ENCODE measurements at places on chromosomes 11 and 22. TPM values are rescaled to one million over a fixed set of nuclear protein-coding genes. Genes with fewer than 3 reads are reported as not detected.

DNA sequence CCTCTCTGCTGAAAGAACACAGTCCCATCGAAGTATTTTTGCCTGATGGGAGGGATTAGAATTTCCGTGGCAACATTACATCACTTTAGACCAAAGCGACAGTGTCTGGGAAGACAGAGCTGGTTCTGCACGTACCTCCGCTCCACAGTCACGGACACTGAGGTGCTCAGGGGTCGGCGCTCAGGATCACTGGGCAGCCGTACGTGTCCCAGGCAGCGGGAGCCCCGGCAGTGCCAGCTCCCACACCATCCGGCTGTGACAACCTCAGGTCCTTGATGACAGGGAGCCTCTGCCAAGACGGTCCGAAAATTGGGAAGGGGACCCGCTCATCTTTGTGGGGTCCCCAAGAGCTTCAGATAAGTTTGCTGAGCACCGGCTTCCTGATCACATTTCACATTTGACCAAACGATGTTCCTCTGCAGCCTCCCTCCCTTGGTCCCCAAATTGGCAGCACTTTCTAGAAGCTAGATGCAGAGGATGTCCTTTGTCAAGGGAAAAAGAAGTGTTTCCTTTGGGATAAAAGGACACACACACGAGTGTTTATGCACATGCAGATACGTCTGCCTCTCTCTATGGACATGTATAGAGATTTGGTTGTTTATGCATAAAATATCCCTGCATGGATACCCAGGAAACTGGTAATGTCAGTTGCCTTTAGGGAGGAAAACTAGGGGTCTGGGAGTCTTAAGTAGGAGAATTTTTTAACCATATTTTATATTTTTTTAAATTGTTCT, 61.6 kb upstream of the LINC01488 start:
- no peak overlapping the region for H3K27ac ChIP-seq
- no peaks in the 10 kb centered on the region for H3K36me3 ChIP-seq
- no peaks in the 10 kb centered on the region for H3K27me3 ChIP-seq
- DNase-seq = no peak
- H3K4me3 ChIP-seq = no peak overlapping the region

- H3K4me3 ChIP-seq = no peak overlapping the region
- H3K27me3 ChIP-seq = peaks cover 2% of the 10 kb centered on the region
- DNase-seq = no peak
- H3K27ac ChIP-seq = no peak overlapping the region
- H3K36me3 ChIP-seq = no peaks in the 10 kb centered on the region
- no peaks in the 10 kb centered on the region for H3K4me1 ChIP-seq
Observed at GRCh38 chr22:48445113-48445827, 1382.4 kb downstream of the BRD1 start.

DNA sequence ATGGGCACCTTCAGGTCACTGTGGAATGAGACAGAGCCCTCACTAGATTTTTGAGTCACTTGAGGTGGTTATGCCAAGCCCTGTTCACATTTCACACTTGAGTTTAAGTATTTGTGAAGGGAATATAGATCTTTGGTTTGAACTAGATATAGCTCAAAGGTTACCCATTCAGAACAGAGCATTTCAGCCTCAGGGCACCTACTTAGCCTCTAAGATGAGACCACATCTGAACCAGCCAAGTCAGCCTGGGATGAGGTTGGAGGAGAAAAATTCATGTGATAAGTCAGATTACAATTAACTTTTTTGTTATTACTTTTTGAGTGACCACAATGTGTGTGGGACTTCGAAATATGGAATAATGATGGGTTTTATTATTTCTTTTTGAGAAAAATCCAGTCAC, 127.8 kb downstream of the TEAD1 start:
- no peaks in the 10 kb centered on the region for H3K36me3 ChIP-seq
- peaks cover 26% of the 10 kb centered on the region for H3K4me1 ChIP-seq
- H3K27ac ChIP-seq = no peak overlapping the region
- H3K4me3 ChIP-seq = no peak overlapping the region
- H3K27me3 ChIP-seq = no peaks in the 10 kb centered on the region
- no peak for DNase-seq

- peak; percentile 94 for DNase-seq
- peaks cover 26% of the 10 kb centered on the region for H3K4me1 ChIP-seq
- peaks cover 56% of the 10 kb centered on the region for H3K27me3 ChIP-seq
- H3K27ac ChIP-seq = peak overlapping the region; percentile 97
Observed at GRCh38 chr11:16607675-16608644, 130.5 kb upstream of the C11orf58 start.

DNA sequence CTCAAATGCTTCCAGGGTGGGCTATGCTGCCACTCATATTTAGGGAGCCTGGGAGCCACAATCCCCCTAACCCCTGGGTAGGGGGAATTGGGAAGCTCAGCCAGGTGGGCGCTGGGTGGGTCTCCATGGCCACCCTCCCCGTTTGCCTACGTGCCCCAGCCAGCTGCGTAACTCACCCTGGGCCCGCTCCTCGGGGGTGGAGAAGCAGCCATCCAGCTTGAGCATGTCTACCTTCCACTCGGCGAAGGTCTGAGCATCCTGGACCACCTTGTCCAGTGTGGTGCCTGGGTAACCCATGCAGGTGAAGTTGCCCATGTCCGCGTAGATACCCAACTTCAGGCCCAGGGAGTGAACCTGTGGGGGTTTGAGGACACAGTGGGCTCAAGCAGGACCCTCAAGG, 3.7 kb downstream of the NAGA start:
- H3K36me3 ChIP-seq = peaks cover 45% of the 10 kb centered on the region
- no peaks in the 10 kb centered on the region for H3K27me3 ChIP-seq
- peaks cover 19% of the 10 kb centered on the region for H3K4me1 ChIP-seq

DNA sequence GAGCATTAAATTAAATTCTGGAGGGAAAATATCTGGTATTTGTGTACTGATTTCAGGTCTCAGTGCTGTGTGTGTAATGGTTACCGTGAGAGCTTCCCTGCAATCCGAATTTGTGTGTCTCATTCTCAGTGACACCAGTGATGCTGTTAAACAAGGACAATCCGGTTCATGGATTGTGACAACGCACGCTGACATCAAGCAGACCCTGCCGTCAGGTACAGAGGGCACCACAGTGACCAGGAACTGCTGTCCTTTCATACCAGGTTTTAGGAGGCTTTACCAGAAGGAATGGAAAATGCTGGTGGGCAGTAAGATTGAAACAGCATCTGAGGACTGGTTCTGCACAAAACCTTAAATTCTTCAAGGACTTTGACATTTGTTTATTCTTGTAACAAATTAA, 30.5 kb upstream of the PLET1 start:
- no peak for DNase-seq
- H3K27me3 ChIP-seq = no peaks in the 10 kb centered on the region
- H3K4me3 ChIP-seq = no peak overlapping the region
- no peak overlapping the region for H3K27ac ChIP-seq

GRCh38 chr22:44569561-44569991, 71.5 kb upstream of the RTL6 start:
- H3K4me3 ChIP-seq = no peak overlapping the region
- no peaks in the 10 kb centered on the region for H3K4me1 ChIP-seq

- no peak overlapping the region for H3K27ac ChIP-seq
- DNase-seq = no peak
- H3K4me3 ChIP-seq = no peak overlapping the region
- peaks cover 33% of the 10 kb centered on the region for H3K4me1 ChIP-seq
- H3K27me3 ChIP-seq = no peaks in the 10 kb centered on the region
Observed at GRCh38 chr22:46039535-46039934, 62.6 kb upstream of the WNT7B start.

DNA sequence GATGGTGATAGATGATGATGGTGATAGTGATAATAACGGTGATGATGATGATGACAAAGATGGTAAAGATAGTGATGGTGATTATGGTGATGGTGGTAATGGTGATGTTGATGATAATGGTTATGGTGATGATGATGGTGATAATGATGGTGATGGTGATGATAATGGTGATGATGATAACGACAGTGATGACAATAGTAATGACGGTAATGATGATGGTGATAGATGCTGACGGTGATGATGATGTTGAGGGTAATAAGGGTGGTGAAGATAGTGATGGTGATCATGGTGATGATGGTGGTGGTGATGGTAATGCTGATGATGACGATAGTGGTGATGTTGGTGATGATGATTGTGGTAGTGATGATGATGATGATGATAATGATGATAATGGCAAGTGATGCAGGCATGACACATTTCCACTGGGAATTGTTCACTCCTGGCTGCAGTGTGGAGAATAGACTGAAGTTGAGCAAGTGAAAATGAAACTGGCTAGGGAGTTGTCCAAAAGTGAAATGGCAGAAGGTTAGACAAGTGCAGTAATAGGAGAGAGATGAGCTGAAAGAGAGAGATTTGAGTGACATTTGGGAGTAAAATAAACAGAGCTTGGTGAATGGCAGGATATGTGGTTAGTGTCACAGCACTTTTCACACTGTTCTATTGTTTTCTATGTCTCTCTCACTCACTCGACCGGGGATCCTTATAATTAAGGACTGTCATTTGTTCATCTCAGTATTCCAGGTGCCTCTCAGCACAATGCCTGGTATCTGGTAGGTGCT, 992.5 kb downstream of the OPCML start:
- H3K4me1 ChIP-seq = peaks cover 4% of the 10 kb centered on the region
- H3K27ac ChIP-seq = no peak overlapping the region
- no peak for DNase-seq
- H3K36me3 ChIP-seq = no peaks in the 10 kb centered on the region

DNA sequence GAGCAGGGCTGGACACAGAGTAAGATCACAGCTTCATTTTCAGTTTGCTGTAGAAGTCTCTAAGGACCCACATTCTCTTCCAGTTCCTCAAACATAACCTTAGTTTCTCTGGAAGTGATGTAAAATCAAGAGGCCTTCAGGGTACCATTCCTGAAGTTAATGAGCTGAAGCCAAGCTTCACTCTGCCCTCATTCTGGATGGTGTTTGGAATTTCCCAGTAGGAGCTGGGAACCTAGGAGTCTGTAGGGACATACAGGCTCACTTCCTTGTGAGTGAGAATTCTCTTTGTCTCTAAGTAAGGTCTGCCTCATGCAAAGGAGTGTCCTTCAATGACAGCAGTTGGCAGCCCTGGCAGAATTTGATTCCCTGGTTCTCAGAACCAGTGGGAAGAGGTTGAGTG, 142.4 kb upstream of the NARS2 start:
- H3K27me3 ChIP-seq = no peaks in the 10 kb centered on the region
- peaks cover 5% of the 10 kb centered on the region for H3K36me3 ChIP-seq
- no peak for DNase-seq
- H3K27ac ChIP-seq = no peak overlapping the region
- H3K4me1 ChIP-seq = no peaks in the 10 kb centered on the region
- H3K4me3 ChIP-seq = no peak overlapping the region

DNA sequence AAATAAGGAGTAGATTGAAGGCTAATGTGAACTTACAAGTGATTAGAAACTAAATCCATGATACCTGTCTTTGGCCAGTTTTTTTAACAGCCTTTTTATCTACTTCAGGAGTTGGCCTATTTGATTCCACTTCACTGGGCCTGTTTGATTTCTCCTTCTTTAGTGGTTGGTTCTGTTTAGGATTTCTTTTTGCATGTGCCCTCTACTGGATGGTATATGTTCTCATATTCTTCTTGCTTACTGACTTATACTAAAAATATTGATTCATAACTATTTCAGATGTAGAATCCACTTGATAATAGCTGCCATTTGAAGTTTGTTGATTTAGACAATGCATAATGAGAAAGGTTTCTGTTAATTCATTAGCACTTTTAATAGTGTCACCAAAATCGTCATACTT, 53.9 kb downstream of the USP47 start:
- H3K4me3 ChIP-seq = no peak overlapping the region
- H3K27ac ChIP-seq = no peak overlapping the region
- H3K27me3 ChIP-seq = no peaks in the 10 kb centered on the region
- H3K4me1 ChIP-seq = no peaks in the 10 kb centered on the region
- DNase-seq = no peak

GRCh38 chr11:118171269-118172062, 5.0 kb downstream of the SCN2B start:
- peaks cover 42% of the 10 kb centered on the region for H3K4me1 ChIP-seq
- H3K27ac ChIP-seq = no peak overlapping the region
- peak overlapping the region; percentile 5 for H3K4me3 ChIP-seq
- no peaks in the 10 kb centered on the region for H3K36me3 ChIP-seq

Gene GGT5
- total RNA-seq = 3.4 TPM

Gene OR4B1
- not detected for total RNA-seq

Gene MAJIN
- total RNA-seq = not detected

Gene CD6
- 0.18 TPM for total RNA-seq

Measured in muscle of leg (tissue), 16 donors.